Dorsolateral prefrontal cortex (tissue), 122 donors: ENCODE measurements at places on chromosomes 3 and 15.

DNA sequence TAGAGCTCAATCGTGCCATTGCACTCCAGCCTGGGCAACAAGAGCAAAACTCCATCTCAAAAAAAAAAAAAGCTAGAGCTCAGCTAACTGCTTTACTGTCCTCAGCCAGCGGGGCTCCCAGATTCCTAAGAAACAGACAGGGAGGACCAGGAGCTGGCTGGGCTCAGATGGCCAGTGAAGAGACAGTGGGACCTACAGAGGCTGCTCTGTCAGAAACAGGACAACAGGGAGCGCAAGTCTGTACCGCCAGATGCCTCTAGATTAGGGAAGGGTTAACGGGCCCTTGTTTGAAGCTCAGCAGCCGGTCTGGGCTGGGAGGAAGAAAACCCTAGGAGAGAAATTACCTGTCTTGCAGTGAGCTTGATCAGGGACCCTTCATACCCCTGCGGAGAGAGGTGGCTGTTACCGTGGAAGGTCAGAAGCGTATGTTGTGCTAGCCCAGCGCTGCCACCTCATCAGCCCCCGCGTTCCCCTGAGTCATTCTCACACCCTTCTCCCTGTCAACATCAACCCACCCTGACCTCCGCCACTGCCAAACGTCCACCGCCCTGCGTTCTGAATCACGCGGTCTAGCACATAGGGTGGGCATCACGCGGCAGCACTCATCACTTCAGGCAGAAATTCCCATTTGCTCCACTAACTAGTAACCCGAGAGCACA lies 25.3 kb downstream of the RBPMS2 start:
- DNase-seq, result no peak

DNA sequence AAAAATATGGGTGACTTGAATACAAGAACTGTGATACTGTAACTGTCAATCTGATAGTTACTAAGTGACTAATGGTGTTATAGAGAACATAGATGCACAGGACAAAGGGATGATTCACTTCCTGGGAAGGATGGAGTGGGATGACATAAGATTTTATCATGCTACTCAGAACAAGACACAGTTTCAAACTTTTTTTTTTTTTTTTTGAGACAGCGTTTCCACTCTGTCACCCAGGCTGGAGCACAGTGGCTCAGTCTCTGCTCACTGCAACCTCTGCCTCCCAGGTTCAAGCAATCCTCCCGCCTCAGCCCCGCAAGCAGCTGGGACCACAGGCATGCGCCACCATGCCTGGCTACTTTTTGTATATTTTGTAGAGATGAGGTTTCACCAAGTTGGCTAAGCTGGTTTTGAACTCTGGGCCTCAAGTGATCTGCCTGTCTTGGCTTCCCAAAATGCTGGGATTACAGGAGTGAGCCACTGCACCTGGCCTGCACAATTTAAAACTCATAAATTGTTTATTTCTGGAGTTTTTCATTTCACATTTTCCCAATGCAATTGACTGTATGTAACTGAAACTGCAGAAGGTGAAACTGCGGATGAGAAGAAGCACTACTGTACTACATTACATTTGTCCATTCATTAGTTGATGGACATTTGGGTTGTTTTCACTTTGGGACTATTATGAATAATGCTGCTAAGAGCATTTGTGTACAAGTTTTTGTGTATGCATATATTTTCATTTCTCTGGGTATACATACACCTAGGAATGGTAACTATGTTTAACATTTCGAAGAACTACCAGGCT lies 40.6 kb downstream of the ADIPOQ start:
- DNase-seq, result no peak

DNA sequence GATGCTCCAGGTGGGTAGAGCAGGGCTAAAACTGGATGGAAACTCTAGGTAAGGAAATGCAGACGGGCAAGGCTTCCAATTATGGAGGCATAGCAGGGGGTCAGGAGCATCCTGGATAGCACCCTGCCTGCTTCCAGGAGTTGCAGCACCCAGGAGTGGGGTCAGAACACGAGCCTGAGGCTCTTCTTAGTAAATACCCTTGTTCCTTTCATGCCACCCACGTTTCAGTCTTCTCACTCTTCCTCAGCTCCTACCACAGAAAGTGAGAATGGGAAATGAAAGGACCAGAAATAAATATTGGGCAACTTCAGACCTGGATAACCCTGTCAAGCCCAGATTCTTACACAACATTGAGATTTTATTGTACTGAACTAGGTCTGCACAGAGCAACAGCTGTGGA lies 16.4 kb downstream of the CCR1 start:
- DNase-seq, result no peak

GRCh38 chr3:155494332-155494731 lies 200.8 kb upstream of the STRIT1 start:
- no peak for DNase-seq

- no peak for DNase-seq
Observed at GRCh38 chr3:49032646-49033304, 3.6 kb upstream of the IMPDH2 start.

DNA sequence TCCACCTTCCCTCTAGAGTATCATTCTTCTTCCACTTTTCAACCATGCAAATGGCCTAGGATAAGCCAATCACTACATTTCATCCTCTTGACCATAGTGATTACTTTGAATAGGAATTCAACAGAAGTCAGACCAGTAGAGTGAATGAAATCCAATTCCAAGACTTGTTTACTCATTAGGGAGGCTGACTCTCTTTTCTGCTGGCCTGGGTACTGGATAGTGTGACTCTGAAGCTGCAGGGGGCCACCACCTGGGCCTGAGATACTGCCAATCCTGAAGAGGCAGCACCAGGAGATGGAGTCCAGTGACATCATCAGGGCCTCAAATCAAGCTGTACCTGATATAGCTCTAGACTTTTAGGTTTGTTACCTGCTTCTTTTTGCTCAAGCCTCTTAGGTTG lies 7.0 kb upstream of the FSTL1 start:
- DNase-seq, result no peak

DNA sequence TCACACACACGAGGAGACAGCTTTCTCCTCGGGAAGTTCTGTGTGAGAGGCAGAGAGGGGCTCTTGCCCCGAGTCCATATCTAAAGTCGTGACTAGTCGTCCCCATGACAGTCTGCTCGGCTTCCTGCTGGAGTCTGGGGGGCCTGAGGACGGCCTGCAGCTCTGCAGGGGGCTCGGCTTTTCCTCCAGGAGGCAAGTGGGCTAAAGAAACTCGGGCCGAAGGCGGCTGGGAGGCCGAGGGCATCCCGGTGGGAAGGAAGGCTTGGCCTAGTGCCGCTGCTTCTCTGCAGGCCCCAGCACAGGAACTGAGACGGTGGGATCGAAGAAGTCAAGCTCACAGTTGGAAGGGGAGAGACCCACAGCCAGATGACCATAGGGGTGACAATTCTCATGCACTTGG lies 25.4 kb upstream of the PIGZ start:
- no peak for DNase-seq

DNA sequence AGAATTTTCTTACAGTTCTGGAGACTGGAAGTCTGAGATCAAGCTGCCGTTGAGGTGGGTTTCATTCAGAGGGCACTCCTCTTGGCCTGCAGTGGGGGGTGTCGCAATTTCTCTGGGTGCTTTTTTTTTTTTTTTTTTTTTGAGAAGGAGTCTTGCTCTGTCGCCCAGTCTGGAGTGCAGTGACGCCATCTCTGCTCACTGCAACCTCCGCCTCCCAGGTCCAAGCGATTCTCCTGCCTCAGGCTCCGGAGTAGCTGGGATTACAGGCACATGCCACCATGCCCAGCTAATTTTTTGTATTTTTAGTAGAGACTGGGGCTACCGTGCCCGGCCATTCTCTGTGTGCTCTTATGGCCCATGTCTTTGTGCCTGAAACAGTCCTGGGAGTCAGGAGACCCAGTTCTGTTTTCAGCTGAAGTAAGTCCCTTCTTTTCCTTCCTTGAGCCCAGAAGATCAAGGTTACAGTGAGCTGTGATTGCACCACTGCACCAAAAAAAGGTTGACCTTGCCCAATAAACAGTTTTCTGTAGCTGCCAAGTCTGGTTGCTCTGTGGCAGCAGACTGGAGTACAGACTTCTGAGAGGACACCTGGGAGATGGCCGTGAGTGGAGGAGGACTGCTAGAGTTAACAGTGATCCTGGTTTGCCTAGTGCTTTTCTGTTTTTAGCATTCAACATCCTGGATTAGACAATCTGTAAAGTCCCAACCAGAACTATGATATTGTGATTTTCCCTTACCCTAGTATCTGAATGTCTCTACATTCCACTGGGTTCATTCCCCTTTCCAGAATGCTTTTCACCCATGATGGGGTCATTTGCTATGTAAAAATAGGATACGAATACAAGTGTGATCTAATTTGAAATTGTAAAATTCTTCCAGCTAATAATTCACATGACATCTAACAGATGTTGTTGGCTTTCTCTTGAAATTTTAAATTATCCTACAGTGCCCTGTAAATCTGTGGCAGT lies 76.6 kb upstream of the RNF7 start:
- no peak for DNase-seq

- no peak for DNase-seq
Observed at GRCh38 chr15:71748293-71748718, 62.0 kb upstream of the NR2E3 start.

- no peak for DNase-seq
Observed at GRCh38 chr3:24385012-24385615, 109.5 kb downstream of the THRB start.

GRCh38 chr3:22495791-22496190 lies 707.3 kb upstream of the UBE2E2 start:
- no peak for DNase-seq

DNA sequence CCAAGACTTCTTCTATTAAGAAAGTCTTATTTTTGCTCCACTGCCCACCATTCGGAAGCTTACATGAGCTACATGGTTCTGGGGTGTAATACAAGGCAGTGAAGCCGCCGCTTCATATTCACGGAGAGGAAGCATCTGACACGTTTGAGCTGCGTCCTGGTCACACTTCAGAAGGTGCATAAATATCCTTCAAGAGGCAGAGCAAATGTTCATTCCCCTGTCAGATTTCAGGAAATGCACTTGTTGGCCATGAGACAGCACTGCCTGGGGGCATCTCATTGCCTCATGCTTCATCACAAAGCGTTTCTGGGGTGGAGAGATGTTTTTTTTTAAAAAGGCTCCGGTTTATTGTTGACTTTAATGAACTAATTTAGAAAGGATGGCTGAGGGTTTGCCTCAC lies 119.9 kb downstream of the CADPS start:
- no peak for DNase-seq

DNA sequence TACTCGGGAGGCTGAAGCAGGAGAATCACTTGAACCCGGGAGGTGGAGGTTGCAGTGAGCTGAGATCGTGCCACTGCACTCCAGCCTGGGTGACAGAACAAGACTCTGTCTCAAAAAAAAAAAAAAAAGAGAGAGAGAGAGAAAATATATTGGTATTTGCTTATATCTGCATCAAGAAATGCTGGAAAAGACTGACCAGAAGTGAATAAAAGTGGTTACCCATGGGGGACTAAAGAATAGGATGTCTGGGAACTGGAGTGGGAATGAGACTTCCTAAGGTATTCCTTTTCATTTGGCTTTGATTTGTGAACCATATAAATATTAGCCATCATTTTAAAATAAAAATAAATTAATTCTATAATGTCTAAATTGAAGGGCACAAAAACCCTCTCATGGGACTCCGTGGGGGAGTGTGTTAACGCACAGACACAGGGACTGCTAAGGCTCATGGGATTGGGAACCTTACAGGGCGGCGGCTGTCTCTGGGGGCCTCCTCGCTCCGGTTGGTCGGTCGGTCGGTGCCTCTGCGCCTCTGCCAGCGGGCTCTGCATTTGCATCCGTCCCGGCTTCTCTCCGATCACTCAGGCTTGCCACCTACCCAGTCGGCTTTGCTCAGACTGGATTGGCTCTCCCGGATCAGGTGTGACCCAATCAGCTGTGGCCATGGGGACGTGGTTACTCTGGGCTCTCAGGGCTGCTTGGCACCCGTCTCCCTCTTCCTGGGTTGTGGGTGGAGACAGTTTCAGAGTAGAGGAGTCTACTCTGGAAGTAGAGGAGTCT lies 12.7 kb upstream of the TSPAN3 start:
- DNase-seq, result peak; percentile 80

DNA sequence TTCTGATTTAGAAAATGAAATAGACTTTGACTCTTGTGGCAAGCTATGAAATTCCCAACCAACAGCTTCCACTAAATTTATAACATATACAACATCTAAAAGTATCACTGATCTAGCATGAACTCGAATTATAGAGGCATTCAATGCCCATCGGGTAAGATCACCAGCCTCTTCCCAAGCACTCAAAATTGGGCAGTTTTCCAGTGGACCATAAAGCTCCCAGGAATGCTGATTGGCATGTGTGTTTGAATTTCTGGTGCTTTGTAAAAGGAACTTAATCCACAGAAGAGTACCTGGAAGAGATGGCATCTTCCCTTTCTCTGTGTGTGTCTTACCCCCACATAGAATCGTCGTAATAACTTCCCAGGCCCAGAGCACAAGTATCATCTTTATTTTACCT lies 10.0 kb downstream of the LRTM1 start:
- no peak for DNase-seq

- no peak for DNase-seq
Observed at GRCh38 chr3:111227216-111227615, 155.6 kb downstream of the NECTIN3 start.

GRCh38 chr3:106913111-106913698 lies 464.0 kb upstream of the CCDC54 start:
- no peak for DNase-seq

DNA sequence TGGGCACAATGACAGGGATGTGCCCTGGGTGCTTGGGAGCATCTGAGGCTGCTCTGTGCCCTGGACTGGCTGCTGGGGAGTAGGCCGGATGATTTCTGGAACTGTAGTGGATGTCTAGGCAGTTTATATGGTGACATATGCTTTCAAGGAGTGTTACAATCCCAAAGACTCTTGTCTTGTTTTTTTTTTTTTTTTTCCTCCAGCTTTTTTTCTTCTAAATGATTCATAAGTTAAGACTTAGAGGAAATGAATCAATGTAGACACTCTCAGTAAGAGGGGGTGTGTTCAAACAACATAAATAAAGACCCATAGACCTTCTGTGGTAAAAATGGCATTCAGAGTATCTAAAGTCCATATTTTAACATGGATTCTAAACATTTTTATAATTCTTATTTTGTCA lies 706.1 kb upstream of the GOLIM4 start:
- no peak for DNase-seq

DNA sequence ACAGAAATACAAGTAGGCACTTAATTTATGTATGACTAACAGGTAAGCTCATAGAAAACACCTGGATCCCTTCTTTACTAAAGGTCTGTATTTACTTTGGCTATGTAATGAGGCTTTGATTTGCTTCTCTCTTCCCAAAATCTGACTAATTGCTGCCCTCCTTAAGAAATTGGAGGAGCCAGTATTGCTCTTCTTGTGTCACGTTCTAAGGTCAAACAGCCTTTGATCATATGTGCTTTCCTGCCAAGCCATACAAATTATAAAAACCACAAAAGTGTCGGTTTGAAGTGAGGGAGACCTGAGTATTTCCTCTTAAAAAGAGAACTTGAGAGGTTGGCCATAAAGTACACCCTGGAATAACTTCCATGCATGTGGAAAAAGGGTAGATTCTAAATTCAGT lies 112.1 kb upstream of the MB21D2 start:
- no peak for DNase-seq

- no peak for DNase-seq
Observed at GRCh38 chr3:162077108-162077507, 580.5 kb downstream of the OTOL1 start.
